ENCODE measurements at places on chromosomes 7 and 10.
A peak's percentile ranks its signal among the peaks of the same experiment; 100 is the strongest.

DNA sequence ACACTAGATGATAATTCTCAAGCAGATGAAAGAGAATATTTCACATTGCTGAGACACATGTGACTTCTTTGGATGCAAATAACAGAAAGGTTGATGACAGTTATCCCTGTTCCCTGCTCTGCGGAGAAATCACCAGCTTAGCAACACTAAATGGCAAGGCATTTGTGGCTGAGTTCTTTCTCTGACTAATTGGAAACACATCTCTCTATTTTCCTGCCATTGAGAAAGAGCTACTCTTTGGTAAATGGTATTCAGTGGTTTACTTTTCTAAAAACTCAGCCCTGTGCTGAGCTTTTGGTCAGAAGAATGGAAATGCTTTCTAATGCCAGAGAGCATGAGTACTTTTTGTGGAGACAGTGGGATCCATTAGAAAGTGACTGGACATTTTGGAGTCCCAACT, 771.4 kb downstream of the LRMDA start:
- DNase-seq, result peak; percentile 65

- DNase-seq, result no peak
Measured at GRCh38 chr10:649798-650440, 39.5 kb downstream of the DIP2C start.

GRCh38 chr10:11335881-11336430, 275.5 kb downstream of the USP6NL start:
- DNase-seq, result no peak

DNA sequence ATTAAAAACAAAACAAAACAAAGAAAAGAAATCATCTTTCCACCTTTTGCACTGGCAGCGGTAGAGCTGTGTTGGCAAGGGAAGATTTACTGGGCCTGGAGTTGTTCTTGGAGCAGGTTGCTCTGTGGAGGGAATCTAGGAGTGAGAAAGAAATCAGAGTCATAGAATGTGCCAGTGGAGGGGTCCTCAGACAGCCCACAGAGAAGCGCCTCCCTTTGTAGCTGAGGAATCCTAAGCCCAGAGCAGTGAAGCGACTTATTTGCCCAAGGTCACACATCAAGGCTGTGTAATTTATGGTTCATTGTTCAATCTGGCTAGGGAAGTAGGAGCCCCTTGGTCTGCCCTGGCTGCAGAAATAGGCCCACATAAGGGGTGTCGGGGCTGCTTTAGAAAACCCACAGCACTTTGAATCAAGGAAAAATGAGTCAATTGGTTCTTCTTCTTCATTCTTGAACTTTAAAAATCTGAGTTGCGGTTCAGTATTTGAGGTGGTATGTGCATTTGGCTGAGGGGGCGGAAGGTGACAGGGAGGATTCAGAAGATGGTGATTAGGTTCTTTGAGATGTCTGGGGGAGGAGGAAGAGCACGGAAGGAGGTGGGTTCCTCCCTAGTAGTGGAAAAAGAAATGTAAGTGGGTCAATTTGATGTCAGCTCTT, 253.7 kb downstream of the PTEN start:
- no peak for DNase-seq

GRCh38 chr10:118106426-118106825, 59.7 kb upstream of the RAB11FIP2 start:
- peak; percentile 5 for DNase-seq

DNA sequence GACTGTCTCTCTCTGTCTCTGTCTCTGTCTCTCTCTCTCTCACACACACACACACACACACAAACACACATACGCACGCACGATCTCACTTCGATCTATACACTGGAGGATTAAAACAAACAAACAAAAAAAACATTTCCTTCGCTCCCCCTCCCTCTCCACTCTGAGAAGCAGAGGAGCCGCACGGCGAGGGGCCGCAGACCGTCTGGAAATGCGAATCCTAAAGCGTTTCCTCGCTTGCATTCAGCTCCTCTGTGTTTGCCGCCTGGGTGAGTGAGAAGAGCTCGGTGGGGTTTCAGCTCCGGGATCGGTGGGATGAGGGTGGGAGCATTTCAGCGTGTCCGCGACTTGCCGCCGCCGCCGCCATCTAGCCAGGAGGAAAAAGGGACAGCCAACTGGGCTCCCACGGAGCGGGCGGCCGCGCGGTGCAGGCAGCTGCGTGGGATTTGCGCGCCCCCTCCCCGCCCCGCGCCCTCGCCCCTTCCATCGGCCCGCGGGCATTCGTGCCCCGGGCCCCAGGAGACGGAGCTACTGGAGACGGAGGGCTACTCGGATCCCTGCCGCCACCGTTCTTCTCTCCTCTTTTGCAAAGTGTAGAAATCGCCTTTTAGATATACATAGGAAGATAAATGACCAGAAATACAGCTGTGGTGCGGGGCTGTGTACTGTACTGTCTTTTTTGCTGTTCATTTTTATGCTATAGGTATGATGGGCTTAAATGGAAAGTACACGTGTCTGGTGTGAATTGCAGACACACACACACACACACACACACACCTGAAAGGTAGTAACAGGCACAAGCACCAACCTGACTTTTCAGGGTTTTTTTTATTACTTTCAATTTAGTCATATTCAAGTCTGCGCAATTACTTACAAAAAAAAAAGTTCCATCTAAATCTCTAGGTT, 581 bp downstream of the PTPRZ1 start:
- DNase-seq, result no peak

- DNase-seq, result no peak
Measured at GRCh38 chr10:94963901-94964300, 25.4 kb downstream of the CYP2C9 start.

- no peak for DNase-seq
Measured at GRCh38 chr7:86485827-86486226, 157.9 kb upstream of the GRM3 start.

- no peak for DNase-seq
Measured at GRCh38 chr10:77421591-77421990, 216.0 kb downstream of the KCNMA1 start.

DNA sequence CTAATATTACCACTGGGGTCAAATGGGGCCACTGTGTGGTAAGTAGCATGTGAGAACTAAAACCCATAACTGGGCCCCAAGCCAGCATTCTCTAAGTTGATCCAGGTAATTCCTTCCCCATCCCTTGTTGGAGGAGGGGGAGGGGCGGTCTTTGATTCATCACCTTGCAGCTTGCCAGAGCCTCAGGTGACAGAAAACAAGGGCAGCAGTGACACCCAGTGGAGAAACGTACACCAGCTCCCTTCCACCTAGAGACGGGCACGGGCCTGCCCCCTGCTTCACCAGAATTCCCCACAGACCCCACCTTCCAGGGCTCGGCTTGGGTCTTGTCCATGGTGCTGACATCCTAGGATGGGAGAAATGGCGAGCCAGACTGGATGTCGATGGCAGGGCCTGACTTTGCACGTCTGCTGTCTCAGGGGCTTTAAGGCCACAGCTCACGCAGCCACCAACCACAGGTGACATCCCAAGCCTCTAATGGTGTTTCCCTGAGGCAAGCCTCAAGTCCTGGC, 102.0 kb downstream of the STRA8 start:
- no peak for DNase-seq

GRCh38 chr7:125512373-125512772, 582.7 kb upstream of the POT1 start:
- no peak for DNase-seq

GRCh38 chr7:158811461-158811860, 17.8 kb downstream of the ESYT2 start:
- DNase-seq, result no peak

- DNase-seq, result no peak
Measured at GRCh38 chr7:11473807-11474424, 358.1 kb downstream of the THSD7A start.

- DNase-seq, result no peak
Measured at GRCh38 chr7:26646336-26647048, 217.9 kb downstream of the SKAP2 start.

GRCh38 chr10:121493521-121493920, 104.7 kb downstream of the FGFR2 start:
- no peak for DNase-seq

GRCh38 chr10:17423632-17424186, 30.7 kb downstream of the ST8SIA6 start:
- no peak for DNase-seq

GRCh38 chr7:27936047-27936767, 196.2 kb downstream of the TAX1BP1 start:
- no peak for DNase-seq

DNA sequence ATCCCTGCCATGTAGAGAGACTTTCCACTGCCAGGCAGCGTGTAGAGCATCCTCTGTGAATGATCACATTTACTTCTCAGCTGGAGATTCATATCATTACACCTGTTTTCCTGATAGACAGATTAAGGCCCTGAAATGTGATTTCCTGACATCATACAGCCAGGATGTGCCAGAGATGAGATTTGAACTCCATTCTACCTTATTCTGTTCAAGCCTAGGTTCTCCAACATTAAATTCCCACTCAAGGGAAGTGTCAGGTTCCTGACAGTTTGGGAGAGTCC, 482.1 kb downstream of the RPS24 start:
- no peak for DNase-seq

DNA sequence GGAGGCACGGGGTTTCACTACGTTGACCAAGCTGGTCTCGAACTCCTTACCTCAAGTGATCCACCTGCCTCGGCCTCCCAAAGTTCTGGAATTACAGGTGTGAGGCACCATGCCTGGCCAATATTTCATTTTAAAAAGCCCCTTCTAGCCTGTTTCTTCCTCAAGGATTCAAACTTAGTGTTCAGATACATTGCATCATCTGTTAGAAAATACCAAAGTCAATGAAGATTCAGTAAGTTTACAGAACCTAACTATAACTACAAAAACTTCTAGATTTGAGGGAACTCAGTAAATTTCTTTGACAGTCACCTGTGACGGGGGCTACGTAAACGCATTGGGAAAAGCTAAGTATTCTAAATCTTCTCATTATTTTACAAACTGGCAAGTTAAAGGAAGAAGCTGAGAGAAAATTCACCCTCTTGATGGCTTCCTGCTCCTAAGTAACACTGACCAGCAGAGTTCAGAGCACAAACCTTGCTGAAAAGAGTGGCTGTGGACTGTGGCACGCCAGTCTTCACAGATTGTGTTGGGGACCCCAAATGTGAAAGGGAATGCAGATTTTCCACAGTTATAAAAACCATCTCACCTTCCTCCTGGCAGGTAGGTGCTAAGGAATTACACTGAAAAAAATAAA, 162.2 kb downstream of the PKD1L1 start:
- no peak for DNase-seq

DNA sequence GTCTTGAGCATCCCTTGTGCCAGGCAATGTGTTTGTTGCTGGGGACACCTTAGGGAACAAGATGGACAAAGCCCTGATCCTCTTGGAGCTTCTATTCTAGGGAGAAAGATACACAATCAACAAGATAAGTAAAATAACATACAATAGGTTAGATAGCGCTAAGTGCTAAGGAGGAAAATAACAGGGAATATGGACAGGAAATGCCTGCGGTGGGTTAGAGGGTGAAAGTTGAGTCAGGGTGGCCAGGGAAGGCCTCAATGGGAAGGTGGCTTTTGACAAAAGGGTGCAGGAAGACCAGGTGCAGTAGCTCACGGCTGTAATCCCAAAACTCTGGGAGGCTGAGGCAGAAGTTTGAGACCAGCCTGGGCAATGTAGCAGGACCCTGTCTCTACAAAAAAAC, 38.3 kb upstream of the MYL10 start:
- no peak for DNase-seq

GRCh38 chr10:100725071-100725471, 20.3 kb upstream of the PAX2 start:
- DNase-seq, result no peak

- no peak for DNase-seq
Measured at GRCh38 chr7:149776289-149776688, 2.9 kb upstream of the ZNF467 start.

DNA sequence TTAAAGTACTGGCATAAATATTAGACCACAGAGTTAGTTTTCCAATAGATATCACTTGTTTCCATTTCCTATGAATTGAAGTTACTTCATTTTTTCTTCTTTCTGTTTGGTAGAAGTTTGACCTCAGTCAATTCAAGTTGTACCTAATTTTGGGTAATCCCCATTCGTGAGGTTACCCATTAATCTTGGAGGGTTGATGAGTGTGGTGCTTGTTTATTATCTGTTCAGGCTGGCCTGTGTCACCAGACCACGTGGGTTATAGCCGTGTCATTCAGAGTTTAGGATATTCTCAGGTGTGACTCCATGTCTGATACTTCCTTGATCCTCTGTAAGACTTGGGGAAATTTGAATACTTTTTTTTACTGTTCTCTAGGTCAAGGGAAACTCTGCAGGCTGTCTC, 133.9 kb upstream of the TPK1 start:
- DNase-seq, result no peak

- DNase-seq, result no peak
Measured at GRCh38 chr10:59077855-59078254, 98.6 kb upstream of the PHYHIPL start.

- DNase-seq, result peak; percentile 98
Measured at GRCh38 chr7:28358423-28358868, 53.9 kb upstream of the CREB5 start.

GRCh38 chr7:100022621-100023020, 7.2 kb downstream of the ZKSCAN1 start:
- DNase-seq, result no peak

GRCh38 chr10:130959752-130960195, 351.7 kb downstream of the TCERG1L start:
- DNase-seq, result no peak

DNA sequence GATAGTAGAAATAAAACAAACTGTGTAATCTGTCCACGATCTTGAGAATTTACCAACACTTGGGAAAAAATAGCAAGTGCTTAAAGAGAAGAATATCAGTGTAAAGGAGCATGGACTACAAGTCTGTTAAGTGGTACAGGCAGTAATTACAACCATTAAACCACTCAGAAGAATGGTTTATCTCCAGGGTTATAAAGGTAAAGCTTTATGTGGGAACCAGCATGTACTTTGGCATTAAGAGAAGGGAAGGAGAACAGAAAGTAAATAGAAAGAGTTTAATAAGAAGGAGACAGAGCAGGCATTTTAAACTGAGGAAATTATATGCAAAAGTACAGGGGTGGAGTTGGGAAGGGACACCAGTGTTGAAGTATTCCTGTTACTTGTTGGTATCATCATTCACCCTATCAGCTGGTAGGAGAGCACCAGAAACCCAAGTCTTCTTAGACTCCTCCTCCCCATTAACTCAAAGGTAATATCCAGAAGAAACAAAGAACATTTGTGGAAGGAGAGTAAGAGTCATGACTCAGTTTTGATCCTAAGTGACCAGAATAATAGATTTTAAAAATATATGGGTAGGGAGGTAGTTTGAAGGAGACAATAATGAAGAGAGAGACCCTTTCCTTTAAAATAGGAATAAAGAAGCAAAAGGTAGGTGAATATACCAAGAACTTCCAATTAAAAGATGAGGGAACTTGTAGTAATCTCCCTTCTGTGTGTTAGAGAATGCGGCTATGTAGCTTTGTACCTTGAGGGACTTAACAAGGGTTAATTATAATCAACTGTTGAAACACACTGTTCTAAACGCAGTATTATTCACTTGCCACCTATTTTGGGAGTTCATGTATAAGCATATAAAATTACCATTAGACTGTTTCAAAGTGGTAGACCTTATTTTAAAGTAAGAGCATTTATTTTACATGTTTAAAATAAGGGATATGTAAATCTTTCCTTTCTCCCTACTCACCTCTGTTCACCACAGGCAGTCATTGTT, 92.1 kb upstream of the STRIP2 start:
- DNase-seq, result no peak

DNA sequence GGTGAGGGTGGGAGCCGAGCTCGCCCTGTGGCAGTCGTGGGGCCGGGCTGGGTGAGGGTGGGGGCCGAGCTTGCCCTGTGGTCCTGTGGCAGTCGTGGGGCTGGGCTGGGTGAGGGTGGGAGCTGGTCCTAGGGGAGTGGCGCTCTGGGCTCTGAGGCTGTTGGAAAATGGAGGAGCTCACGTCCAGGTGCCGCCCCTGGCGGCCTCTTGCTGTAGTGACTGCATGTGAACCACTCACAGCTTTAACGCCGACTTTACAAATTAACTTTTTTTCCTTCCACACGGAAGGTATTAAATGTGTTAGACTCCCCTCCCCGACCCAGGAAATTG, 312.6 kb downstream of the WDR37 start:
- no peak for DNase-seq

All from AG09319 (cell line).